ENCODE measurements at places on chromosomes 2 and 18.
A peak's percentile ranks its signal among the peaks of the same experiment; 100 is the strongest.

DNA sequence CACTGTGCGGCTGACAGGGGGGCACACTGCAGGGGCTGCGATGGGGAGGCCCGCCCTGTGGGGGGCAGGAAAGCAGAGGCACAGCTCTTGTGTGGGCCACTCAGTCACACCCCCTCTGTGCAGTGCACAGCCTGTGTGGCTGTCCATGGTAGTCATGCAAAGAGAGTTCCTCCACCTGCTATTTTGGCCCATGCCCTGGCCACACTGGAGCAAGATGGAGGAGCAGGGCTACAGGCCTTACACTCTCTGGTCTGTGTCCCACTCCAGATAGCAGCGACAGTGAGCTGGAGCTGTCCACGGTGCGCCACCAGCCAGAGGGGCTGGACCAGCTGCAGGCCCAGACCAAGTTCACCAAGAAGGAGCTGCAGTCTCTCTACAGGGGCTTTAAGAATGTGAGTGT is 28.5 kb upstream of the FAHD2A start:
- DNase-seq = no peak

DNA sequence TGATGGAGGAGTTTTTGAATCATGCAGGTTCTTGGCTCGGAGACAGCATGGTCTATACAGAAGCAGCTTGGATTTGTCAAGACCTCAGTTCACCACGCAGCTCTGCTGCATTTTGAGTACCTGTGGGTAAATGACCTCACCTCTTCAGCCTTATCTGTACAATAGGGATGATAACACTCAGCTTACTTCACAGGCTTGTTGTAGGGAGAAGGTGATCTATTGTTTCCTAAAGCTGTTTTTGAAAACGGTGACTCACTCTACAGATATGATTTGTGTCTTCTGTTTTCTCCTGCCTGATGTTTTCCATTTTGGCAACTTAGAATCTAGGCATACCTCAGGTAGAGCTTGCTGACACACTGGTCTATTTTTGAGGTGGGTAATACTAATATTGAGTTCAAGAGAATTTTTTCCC is 80.3 kb downstream of the FMNL2 start:
- DNase-seq = no peak

GRCh38 chr18:44789710-44790109 is 109.0 kb downstream of the SETBP1 start:
- no peak for DNase-seq

DNA sequence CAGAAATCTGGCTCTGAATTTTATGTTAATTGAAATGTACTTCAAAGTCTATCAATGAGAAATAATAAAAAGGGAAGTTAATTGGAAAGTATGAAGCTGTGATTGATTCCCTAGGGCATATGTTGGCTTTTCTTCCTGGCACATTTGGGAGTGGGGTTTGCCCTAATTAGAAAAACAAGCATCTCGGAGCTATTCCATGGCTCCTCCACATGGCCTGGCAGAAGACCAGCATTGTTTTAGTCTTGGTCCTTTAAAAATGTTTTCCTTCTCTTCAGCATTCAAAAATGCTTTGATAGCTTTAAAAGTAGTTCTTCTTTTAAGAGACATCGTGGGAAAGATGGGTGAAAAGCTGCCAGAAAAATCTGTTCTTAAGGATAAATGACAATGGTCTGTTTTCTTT is 445.5 kb upstream of the PKDCC start:
- DNase-seq = no peak

GRCh38 chr2:207073801-207074678 is 91.7 kb downstream of the KLF7 start:
- DNase-seq = peak; percentile 24

GRCh38 chr2:189685540-189686229 is 11.2 kb downstream of the ANKAR start:
- no peak for DNase-seq

All from NCI-H2171 treated with DMSO at 0.1 percent for 48 hours (cell line).